NCI-H524 treated with DMSO at 0.1 percent for 48 hours (cell line): ENCODE measurements at places on chromosomes 6 and 20.
A peak's percentile ranks its signal among the peaks of the same experiment; 100 is the strongest.

GRCh38 chr6:170007468-170008293 lies 256.3 kb downstream of the ERMARD start:
- no peak for DNase-seq

GRCh38 chr6:13278991-13279390 lies 49.3 kb downstream of the TBC1D7 start:
- DNase-seq = no peak

- DNase-seq = no peak
Observed at GRCh38 chr6:44868335-44868668, 459.8 kb upstream of the RUNX2 start.

DNA sequence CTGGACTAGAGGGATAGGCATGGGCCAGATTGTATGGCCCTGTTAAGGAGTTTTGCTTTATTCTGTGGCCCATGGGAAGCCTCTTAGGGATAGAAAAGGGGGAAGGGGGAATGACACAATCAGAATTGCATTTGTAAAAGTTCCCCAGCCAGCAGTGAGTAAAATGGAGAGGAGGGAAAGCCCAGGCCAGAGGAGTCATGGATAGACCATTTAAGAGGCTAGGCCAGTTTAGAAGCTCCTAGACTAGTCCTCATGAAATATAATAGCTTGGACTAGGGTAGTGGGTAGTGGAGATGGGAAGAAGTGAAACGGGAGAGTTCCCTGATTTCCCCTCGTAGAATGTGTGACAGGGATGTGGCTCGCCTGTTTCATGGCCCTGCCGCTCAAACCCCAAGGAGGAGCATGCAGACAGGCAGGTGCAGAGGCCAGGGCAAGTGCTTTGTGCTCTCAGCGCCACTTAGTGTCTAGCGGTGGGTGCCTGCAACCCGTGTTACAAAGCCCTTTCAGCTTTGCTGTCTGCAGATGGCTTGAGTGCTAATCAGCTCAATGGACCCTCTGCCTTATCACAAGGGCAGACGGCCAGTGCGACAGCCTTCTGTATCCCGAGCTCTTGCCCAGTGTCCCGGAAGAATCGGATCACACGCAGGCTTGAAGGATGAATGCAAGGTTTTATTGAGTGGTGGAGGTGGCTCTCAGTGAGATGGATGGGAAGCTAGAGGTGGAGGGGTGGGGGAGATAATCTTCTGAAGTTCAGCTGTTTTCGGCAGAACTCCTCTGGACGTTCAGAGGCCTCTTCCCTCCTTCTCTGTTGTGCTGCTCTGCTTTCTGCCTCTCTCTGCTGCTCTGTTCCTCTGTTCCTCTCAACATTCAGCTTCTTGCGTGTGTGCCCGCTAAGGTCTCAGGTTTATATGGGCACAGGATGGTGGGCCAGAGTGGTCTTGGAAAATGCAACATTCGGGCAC lies 141.1 kb downstream of the CEP57L1 start:
- peak; percentile 77 for DNase-seq

- DNase-seq = no peak
Observed at GRCh38 chr6:33720998-33721397, 9.5 kb upstream of the UQCC2 start.

- DNase-seq = no peak
Observed at GRCh38 chr6:147648916-147649315, 140.4 kb downstream of the SAMD5 start.

DNA sequence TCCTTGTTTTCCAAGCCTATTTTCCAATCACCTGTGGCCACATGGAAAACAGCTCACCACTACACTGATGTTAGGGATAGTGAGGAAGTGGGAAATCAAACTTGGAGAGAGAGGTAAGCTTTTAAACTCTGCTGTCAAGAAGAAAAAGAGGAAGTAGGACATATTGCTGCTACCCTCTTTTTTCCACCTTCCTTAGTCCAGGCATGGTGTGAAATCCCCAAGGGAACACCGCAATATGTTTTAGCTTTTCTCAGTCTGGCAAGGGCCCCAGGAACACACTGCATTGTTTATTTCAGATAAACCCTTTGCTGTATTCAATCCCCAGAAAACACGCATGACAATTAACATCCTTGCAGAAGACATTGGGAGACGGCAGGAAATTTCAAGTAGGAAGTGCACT lies 61.3 kb downstream of the HS3ST5 start:
- DNase-seq = no peak

DNA sequence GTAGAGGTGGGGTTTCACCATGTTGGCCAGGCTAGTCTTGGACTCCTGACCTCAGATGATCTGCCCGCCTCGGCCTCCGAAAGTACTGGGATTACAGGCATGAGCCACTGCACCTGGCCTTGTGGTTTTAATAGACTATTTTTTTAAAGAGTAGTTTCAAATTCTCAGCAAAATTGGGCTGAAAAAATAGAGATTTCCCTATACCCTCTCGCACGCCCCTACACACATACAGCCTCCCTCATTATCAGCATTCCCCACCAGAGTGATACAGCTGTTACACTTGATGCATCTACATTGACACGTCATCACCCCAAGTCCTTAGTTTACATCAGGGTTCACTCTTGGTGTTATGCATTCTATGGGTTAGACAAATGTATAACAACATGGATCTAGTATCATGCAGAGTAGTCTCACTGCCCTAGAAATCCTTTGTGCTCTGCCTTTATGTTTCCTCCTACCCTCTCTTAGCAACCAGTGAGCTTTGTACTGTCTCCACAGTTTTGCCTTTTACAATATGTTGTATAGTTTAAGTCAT lies 103.6 kb downstream of the CDYL start:
- no peak for DNase-seq

DNA sequence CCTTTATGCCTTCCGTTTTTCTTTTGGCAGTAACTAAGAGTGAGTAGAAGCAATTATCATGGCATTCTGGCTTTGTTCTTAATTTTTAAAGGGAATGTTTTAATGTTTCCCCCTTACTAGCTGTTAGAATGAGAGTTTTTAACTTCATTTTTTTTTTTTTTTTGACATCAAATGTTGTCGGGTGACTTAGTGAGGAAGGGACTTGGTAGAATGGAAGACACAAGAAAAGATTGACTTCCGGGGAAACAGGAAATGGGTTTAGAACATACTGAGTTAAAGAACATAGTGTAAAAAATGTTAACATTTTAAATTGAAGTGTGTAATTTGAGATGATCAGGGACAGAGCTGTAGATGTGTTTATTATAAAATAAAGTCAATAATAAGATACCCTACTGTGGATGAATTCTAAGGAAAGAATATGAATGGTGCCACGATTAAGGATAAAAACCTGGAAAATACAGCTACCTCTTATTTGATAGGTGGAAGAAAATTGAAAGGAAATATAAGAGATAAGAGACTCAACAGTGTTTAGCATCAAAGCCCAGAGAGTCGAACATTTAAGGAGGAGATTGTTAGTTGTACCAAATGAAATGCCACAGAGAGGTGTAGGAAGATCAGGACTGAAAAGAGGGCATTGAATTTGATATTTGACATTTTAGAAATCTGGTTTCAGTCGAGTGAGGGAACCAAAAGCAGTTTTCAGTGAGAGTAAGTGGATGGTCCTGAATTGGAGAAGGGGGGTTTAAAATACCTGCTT lies 9.4 kb downstream of the HSF2 start:
- DNase-seq = no peak

DNA sequence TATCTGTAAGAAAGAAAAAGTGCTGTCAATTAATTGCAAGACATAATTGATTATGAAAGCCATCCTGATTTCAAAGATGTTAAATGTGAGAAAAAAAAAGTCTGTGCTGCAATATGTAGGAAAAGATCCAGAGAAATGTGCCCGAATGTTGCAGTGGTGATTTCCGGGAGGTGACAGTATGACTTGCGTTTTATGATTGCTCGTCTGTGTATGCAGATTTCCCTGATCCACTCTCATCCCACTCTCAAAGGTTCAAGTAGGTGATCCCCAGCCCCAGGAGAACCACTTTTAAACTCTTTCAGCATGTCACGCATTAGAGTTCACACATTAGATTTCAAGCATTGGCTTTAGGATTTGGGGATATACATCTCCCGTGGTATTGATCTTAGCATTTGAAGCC lies 57.8 kb downstream of the TPD52L1 start:
- DNase-seq = no peak

DNA sequence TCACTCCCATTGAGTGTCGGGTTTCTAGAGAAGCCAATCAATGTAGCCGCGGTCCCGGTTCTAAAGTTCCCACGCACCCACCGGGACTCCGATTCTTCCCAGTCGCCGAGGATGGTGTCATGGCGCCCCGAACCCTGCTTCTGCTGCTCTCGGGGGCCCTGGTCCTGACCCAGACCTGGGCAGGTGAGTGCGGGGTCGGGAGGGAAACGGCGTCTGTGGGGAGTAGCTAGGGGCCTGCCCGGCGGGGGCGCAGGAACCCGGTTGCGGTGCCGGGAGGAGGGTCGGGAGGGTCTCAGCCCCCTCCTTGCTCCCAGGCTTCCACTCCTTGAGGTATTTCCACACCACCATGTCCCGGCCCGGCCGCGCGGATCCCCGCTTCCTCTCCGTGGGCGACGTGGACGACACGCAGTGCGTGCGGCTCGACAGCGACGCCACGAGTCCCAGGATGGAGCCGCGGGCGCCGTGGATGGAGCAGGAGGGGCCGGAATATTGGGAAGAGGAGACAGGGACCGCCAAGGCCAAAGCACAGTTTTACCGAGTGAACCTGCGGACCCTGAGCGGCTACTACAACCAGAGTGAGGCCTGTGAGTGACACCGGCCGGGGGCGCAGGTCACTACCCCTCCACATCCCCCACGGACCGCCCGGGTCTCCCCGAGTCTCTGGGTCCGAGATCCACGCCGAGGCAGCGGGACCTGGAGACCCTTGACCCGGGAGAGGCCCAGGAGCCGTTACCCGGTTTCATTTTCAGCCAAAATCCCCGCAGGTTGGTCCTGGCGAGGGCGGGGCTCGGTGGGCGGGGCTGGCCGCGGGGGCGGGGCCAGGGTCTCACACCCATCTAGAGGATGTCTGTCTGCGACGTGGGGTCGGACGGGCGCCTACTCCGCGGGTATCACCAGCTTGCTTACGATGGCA lies 35.2 kb upstream of the HLA-G start:
- no peak for DNase-seq

- no peak for DNase-seq
Observed at GRCh38 chr20:59398537-59399205, 98.3 kb downstream of the EDN3 start.

- no peak for DNase-seq
Observed at GRCh38 chr6:53461041-53461656, 83.8 kb downstream of the GCLC start.

DNA sequence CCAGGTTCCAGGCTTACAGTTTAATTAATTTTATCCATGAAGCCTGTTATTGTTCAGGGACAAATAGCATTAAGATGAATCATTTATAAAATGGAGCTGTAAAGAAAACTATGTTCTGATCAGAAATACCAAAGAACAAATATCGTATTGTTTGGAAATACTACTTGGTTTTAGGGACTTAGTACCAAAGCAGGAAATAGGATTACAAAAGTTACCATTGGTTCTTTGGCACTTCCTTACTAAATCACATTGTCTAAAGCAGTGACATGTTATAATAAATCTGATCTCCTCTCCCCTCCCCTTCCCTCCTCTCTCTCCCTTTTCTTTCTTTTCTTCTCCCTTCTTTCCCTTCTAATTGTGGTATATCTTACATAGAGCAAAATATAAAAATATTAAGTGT lies 29.6 kb downstream of the CRYBG1 start:
- no peak for DNase-seq

- no peak for DNase-seq
Observed at GRCh38 chr6:42698217-42698616, 24.2 kb downstream of the PRPH2 start.

GRCh38 chr6:98828211-98828788 lies 6.1 kb upstream of the POU3F2 start:
- DNase-seq = no peak

DNA sequence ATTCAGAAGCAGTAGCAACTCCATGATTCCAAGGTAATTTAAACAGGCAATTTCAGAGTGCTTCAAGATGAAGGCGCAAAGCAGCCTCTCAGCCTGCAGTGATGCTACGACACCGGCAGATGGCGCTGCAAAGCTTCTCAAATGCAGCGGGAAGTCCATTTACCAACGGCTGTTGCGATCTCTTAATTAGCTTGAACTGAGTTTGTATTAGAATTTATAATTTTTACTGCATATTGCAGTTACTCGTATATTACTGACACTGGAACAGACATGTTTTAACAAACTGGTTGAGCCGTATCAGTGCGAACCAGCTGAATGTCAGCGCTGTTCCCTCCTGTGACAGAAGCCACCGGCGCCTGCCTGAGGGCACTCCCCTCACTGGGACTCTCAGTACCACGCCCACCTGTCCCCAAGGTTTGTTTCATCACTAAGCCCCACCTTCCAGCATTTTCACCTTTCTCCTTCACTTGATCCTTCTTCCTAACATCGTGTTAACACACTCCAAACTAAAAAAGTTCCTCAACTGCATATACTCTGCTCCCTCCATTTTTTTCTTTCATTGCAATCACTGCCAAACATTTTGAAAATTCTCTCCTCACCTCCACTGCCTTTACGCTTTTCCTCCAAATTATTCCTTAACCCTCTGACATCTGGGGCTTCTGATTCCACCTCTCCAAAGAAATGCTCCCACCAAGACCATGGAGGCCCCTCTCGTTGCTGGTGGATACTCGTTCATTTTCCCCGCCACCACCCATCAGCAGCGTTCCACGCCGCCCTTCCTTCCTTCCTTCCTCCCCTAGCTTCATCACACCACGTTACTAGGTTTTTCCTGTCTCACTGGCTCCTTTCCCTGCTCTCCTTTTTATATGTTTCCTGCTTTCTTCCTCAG lies 14.5 kb downstream of the GNL1 start:
- DNase-seq = no peak

- no peak for DNase-seq
Observed at GRCh38 chr6:83488448-83488847, 23.9 kb upstream of the PRSS35 start.

- DNase-seq = no peak
Observed at GRCh38 chr6:156344491-156344890, 432.7 kb upstream of the ARID1B start.

DNA sequence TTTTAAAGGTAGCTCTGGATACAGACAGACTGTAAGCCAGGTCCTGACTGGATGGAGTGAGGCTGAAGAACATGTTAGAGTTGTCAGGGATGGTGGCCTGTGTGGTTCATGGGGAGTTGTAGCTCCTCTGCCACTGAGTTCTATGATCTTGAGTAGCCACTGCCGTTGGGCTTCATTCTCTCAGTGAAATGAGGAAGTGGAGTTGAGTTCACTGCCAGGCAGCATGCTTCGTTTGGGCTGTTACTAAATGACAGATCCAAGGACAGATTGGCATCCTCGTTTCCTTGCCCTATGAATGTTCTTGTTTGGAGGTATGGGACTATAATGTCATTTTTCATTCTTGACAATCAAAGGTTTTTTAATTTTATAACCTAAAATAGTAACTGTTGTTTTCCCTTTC lies 37.2 kb downstream of the SCAND1 start:
- DNase-seq = no peak

DNA sequence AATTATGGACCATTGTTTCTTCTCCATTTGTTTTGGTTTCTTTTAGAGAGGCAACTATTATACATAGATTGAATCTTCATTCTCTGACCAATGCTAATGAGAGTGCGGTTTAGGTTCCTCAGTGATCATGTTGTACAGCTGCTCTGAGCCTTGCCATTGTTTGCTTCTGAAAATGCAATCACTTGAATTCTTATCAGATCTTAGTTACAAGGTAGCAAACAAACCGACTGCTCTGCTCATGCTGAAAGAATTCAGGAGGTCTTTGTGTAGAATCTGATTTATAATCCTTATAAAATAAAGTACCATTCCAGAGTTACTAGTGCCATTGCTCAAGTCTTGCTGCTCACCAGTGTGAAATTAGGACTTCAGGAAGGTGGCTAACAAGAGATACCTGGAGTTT lies 569.1 kb upstream of the ID4 start:
- no peak for DNase-seq

GRCh38 chr20:17896193-17896723 lies 72.3 kb downstream of the SNX5 start:
- no peak for DNase-seq

- DNase-seq = no peak
Observed at GRCh38 chr6:113146878-113147277, 710.3 kb upstream of the MARCKS start.
